Naive thymus-derived CD8-positive, alpha-beta T cell (primary cell): ENCODE measurements at places on chromosomes 11 and 22. TPM values are rescaled to one million over a fixed set of nuclear protein-coding genes. Genes with fewer than 3 reads are reported as not detected.

The RASSF10 gene
- not detected for total RNA-seq

DNA sequence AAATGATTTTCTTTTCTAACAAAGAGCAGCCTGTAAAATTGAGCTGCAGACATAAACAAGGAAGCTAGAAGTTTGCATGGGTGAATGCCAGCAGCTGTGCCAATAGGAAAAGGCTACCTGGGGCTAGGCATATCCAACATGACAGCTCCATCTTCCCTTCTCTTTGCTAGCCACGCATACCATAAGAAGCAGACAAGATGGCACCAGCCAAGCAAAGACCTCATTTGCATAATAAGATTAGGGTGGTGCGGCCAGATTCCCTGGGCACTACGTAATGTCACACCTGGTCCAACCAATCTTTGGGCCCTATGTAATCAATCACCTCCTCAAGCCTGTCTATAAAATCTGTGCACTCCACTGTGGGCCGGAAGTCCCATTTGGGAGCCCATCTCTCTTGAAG lies 108.3 kb downstream of the SWAP70 start:
- DNase-seq, result no peak
- H3K4me1 ChIP-seq, result no peaks in the 10 kb centered on the region
- H3K27me3 ChIP-seq, result no peaks in the 10 kb centered on the region
- no peak overlapping the region for H3K4me3 ChIP-seq
- H3K36me3 ChIP-seq, result no peaks in the 10 kb centered on the region

The OR51I1 gene
- total RNA-seq, result not detected

DNA sequence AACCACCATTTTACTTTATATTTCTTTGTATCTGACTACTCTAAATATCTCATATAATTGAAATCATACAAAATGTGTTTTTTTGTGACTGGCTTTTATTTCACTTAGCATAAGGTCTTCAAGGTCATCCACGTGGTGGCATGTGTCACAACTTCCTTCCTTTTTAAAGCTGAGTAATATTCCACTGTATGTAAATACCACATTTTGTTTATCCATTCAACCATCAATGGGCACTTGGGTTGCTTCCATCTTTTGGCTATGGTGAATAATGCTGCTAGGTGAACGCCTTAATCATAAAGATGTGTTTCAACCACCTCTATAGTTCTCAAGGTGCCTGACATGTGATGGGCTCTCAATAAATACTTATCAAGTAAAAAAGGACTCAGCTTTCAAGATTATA lies 15.5 kb downstream of the RAB30 start:
- no peaks in the 10 kb centered on the region for H3K27me3 ChIP-seq
- H3K27ac ChIP-seq, result no peak overlapping the region
- H3K4me3 ChIP-seq, result no peak overlapping the region

- no peaks in the 10 kb centered on the region for H3K4me1 ChIP-seq
- no peak overlapping the region for H3K4me3 ChIP-seq
- H3K27me3 ChIP-seq, result peaks cover 15% of the 10 kb centered on the region
- no peak overlapping the region for H3K27ac ChIP-seq
- DNase-seq, result no peak
Measured at GRCh38 chr22:48320683-48321451, 1506.8 kb downstream of the BRD1 start.

DNA sequence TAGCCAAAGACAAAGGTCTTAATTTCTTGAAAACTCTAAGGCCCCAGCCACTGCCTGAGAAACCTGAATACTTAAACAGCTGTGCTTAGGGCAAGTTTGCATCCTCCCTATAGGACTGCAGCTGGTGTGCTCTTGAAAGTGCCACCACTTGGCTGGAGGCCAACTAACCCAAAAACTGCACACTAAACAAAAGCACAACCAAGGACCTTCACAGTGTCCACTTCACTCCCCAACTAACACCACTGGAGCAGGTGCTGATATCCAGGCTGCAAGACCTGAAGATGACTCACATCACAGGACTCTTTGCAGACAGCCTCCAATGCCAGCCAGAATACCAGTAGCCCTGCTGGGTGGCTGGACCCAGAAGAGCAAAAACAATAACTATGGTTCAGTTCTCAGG lies 357.7 kb upstream of the ARHGAP42 start:
- H3K4me1 ChIP-seq, result no peaks in the 10 kb centered on the region
- DNase-seq, result no peak
- H3K4me3 ChIP-seq, result no peak overlapping the region
- no peaks in the 10 kb centered on the region for H3K36me3 ChIP-seq
- no peak overlapping the region for H3K27ac ChIP-seq

GRCh38 chr22:32532820-32533128 lies 58.2 kb downstream of the FBXO7 start:
- peaks cover 11% of the 10 kb centered on the region for H3K27me3 ChIP-seq
- H3K4me3 ChIP-seq, result no peak overlapping the region
- no peak overlapping the region for H3K27ac ChIP-seq

- no peak overlapping the region for H3K27ac ChIP-seq
- no peaks in the 10 kb centered on the region for H3K36me3 ChIP-seq
- DNase-seq, result no peak
- H3K4me3 ChIP-seq, result no peak overlapping the region
- H3K4me1 ChIP-seq, result no peaks in the 10 kb centered on the region
- peaks cover 2% of the 10 kb centered on the region for H3K27me3 ChIP-seq
Measured at GRCh38 chr11:17531071-17531600, 13.1 kb downstream of the USH1C start.
